ENCODE measurements at places on chromosomes 13 and 19.

GRCh38 chr13:113598481-113598880, 13.9 kb downstream of the TFDP1 start:
- DNase-seq: no peak

DNA sequence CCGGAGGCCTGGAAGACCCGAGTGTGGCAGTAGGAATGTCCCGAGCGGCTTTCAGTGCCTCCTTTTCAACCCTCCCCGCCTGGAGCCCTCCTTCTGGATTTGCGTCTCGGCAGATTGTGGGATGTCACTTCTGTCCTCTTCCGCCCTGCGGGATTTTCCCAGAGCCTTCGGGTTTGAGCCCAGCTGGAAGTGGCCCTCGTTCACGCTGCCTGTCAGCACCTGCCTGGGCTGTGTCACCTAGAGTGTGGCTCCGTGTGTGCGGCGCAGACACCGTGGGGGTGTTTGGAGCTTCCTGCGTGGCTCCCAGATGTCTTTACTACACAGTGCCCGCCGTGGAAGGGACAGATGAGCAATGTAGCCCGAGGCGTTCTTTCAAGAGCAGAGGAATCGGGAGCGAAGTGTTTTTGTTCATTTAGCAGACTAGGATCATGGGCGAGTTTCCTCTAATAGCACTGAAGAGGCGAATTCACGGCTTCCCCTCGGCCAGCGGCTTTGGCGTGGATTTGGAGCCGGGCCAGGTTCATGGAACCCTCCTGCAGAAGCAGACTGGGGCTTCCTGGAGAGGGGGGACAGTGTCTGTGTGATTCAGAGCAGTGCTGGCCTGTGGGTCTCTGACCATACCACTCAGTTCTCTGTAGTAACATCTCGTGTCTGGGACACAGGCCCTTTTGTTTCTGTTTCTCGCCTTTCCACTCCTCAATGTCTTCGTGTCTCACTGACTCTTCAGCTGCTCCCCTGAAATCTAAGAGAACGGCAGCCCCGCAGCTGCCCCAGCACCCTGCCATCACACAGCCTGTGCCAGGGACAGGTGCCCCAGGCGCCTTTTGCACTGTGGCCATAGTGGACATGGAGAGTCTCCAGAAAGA, 68.0 kb downstream of the KDM4B start:
- DNase-seq: no peak

- no peak for DNase-seq
Measured at GRCh38 chr19:4241824-4242430, 5.0 kb upstream of the YJU2 start.

- DNase-seq: no peak
Measured at GRCh38 chr19:34075661-34076091, 96.6 kb upstream of the LSM14A start.

- DNase-seq: no peak
Measured at GRCh38 chr13:51802631-51803418, 1.1 kb downstream of the DHRS12 start.

- DNase-seq: no peak
Measured at GRCh38 chr13:102718746-102719145, 23.9 kb upstream of the METTL21C start.

- DNase-seq: no peak
Measured at GRCh38 chr19:49716154-49716553, 25.2 kb downstream of the CPT1C start.

DNA sequence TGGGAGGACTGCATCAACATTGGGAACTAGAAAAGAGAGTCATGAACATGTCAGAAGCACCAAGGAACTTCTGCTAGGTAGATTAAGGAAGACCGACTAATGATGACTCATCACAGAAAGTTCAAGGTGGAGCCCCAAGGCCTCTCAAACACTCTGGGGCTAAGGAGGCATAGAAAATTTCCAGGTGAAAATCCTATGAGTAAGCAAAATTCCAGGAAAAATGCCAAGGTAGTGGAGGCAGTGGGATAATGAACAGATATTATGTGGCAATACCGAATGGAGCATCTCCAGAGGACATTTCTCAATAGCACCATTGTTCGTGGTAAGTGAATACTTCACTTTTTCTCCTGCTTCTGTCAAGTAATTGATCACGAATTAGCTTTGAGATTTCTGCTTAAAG, 336.5 kb downstream of the MZT1 start:
- DNase-seq: no peak

GRCh38 chr13:113176280-113176679, 17.8 kb downstream of the PROZ start:
- peak; percentile 44 for DNase-seq

DNA sequence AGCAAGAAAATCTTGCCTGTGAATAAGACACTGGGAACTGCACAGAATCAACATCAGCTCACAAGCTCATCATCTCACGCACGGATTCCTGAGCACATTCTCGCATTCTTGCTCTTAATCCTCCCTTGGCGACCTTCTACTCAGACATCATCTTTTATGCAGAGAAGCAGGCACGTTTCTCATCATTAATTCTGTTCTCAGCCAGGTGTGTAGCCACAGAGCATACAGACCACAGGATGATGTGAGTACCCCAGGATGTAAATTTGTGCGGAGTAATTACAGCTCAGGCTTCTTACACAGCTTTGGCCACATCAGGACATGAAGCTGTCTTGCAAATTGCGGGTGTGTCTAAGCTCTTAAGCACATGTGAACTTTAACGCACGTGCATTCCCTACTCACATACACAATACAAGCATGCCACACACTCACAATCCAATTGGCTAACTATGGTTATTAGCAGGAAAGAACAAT, 36.5 kb upstream of the SACS start:
- no peak for DNase-seq

GRCh38 chr19:35281303-35281702, 1.0 kb upstream of the HAMP start:
- no peak for DNase-seq

- no peak for DNase-seq
Measured at GRCh38 chr19:50819636-50820035, 4.0 kb downstream of the KLK1 start.

DNA sequence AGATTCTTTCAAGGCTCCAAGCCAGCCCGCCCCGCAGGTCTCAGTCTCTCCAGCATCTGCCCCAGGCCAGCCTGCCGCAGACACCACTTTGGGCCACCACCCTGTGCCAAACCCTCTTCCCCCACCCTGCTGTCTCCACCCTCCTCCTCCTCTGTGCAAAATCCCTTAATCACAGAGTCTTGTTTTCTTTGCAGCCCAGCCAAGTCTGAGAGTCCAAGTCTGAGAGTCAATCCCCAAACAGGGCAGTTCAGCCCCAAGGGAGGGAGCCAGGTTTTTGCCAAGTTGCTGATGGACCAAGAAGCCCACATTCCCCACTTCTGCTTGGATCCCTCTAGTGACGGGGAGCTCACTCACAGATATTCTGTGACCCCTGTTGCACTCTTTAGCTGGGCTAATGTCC, 3.1 kb downstream of the ADAMTS10 start:
- DNase-seq: no peak

DNA sequence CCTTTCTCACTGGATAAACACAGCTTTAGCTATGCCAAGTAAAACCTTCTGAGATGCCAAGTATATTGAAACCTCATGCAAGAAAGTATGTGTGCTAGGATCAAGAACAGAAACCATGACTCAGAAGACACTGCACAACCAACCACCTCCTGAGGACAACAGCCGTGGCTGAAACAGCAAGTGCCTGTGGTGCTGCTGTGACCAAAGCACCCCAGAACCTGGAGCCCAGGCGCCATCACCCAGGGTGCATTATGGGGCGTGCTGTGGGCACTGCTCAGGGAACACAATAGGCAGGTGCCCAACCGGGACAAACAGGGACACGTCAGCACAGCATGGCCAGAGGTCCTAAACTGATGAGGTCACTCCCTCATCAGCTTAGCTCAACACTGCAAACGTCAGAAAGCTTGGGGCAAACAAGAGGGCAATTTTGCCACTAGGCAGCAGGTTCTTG, 101.3 kb upstream of the SLC15A1 start:
- DNase-seq: no peak

DNA sequence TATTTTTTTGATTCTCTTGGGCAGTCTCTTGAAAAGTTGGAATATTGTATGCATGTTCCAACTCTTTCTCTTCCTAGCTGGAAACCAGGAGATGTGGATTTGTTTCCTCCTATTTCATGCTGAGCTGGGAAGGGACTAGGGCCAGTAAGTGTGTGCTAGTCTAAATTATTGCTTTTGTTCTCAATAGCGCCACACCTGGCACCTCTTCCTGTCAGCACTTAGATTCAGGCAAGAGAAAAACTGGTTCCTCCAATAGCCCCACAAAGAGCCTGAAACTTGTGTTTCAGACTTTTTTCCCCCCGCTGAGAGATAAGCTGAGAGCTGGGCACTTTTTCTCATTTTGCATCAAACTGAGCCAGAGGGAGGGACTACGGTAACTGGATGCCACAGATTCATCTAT, 353.4 kb downstream of the OLFM4 start:
- DNase-seq: no peak

DNA sequence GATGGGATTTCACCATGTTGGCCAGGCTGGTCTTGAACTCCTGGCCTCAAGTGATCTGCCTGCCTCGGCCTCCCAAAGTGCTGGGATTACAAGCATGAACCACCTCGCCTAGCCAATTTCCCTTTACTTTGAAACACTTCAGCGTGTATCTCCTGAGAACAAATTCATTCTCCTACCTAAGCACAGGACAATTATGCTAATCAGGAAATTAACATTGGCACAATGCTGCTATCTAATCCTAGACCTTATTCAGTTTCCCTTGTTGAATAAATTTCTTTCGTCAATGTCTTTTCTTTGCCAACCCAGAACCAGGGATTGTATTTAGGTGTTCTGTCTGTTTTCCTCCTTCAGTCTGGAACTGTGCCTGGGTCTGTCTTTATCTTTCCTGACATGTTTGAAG, 67.8 kb downstream of the MAP4K1 start:
- no peak for DNase-seq

- DNase-seq: no peak
Measured at GRCh38 chr13:78102121-78102677, 183.6 kb upstream of the EDNRB start.

DNA sequence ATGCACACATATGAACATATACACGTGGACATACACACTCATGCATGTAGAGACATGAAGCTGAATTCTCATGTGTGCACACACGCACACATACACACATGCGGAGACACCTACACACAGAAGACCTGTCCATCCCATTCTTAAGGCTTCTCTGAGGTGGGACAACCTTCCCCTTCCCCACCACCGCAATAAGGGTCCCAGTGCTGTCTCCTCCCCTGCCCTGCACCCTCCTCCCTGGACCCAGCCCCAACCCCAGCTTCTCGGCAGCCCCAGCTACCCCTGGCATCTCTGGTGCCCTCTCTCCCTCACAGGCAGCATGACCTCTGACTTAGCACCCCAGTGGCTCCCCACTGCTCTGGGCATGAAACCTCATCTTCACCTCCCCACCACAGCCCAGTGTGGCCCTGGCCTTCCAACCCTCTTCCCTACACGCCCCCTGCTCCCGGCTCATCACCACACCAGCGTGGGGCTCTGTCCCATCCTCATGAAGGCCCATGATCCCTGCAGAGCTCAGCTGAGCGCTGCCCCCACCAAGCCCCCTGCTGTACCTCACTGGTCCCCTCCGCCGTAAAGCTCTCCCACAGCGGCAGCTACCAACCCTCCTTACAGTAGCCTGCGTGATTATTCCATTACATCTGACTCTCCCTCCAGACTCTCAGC, 204.1 kb upstream of the ZNF536 start:
- no peak for DNase-seq

GRCh38 chr13:28049880-28050875, 50.2 kb downstream of the FLT3 start:
- no peak for DNase-seq

DNA sequence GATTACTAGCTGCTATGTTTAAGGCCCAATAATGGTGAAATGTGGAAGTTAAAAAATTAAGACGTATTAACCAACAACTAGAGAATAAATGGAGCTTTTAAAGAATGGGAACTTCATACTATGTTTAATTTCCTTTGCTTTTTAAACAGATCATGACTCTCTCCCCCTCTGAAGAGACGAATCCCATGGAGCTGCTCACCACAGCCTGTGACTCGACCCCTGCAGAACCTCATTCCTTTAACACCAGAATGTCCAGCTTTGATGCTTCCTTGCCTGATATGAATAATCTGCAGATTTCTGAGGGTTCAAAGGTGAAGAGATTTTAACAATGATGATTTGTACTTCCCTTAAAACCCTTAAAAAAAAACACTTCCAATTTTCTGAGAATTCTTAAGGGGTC, 53.0 kb downstream of the ZAR1L start:
- DNase-seq: no peak

DNA sequence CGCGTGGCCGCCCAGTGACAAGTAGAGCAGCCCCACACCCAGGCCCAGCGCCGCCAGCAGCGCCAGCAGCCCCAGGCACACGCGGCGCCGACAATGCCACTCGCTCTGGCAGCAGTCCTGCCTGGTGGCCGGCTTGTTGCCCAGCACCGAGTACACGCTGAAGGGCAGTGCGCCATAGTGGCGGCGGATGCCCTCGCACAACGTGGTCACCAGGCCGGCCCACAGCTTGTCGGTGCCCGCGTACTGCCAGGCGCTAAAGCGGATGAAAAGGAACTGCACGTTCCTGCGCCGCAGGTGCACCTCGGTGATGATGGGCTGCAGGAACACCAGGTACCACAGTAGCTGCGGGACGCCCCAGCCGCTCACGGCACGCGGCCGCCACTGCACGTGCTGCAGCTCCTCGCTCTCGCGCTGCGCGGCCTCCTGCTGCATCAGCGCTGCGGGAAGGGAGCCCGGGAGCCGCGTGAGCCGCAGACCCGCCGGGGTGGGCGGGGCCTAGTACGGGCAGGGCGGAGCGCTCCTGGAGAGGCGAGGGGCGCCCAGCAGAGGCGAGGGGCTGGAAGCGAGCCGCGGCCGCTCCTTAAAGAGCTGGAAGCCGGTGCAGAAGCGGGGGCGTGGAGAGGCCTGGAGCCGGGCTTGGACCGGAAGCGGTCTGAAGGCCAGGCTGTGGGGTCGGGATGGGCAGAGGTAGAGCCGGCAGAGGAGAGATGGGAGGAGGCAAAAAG, 7.3 kb downstream of the NKPD1 start:
- DNase-seq: no peak

- DNase-seq: no peak
Measured at GRCh38 chr19:11279505-11280236, 16.3 kb upstream of the TSPAN16 start.

- no peak for DNase-seq
Measured at GRCh38 chr13:109780845-109781383, 5.5 kb downstream of the IRS2 start.

- no peak for DNase-seq
Measured at GRCh38 chr19:17311455-17312188, 2.3 kb downstream of the DDA1 start.

DNA sequence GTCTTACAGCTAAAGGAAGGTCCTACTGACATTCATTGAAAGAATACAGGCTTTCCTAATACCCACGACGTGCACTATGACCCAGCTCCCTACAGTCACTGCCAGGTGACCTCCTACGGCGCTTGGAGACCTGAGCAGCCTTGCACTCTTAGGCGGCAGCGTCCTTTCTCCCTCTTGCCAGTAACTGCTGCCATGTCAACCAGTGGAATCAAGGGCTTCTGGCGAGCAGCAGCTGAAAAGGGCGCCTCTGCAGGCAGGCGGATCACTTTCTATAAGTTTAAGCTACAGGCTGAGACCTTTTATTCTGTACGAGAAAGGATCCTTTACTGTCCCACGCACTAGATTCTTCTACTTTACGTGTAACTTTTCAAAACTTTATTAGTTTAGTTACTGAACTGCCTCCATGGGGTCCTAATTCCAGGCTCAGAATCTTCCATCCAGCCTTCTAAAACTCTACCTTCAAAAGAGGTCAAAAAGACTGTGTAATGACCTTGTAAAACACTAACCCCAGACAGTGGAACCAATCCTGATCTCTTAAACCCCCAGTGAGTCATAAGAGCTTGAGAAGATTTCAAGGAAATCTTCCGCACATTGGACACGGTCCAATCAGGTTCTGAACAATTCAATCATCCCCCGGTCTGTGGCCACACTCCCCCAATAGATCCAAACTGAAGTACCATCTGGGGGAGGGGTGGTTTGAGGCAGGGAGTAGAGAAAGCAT, 1.9 kb downstream of the KCTD12 start:
- no peak for DNase-seq
